Fibroblast of lung (primary cell): ENCODE measurements at places on chromosomes 4 and X. TPM values are rescaled to one million over a fixed set of nuclear protein-coding genes. Genes with fewer than 3 reads are reported as not detected.

Gene OTUD5
- 23.6 and 33.0 TPM in 2 replicates for total RNA-seq

Gene NMU
- total RNA-seq, result not detected in 2 replicates

Gene PLP1
- 0.17 TPM in 1 of 2 replicates, not detected in the other for total RNA-seq

Gene TCEANC
- 4.6 and 7.3 TPM in 2 replicates for total RNA-seq

Gene PAGE1
- not detected in 2 replicates for total RNA-seq

Gene TMEM156
- 0.17 and 0.26 TPM in 2 replicates for total RNA-seq

Gene JAKMIP1
- total RNA-seq, result not detected in 2 replicates

Gene KDR
- 0.26 TPM in 1 of 2 replicates, not detected in the other for total RNA-seq
